ENCODE measurements at places on chromosomes 6 and 20. TPM values are rescaled to one million over a fixed set of nuclear protein-coding genes. Genes with fewer than 3 reads are reported as not detected.

BACH2 gene
- 2.6 TPM for total RNA-seq

PNLDC1 gene
- total RNA-seq, result not detected

DEFB127 gene
- not detected for total RNA-seq

GRCh38 chr6:1814279-1814678, 204.6 kb downstream of the FOXC1 start:
- DNase-seq, result no peak

GRCh38 chr6:151539506-151540268, 45.9 kb downstream of the CCDC170 start:
- DNase-seq, result no peak

- DNase-seq, result no peak
Measured at GRCh38 chr6:34093854-34094430, 51.9 kb downstream of the GRM4 start.

GRCh38 chr6:133969921-133970295, 16.9 kb downstream of the TBPL1 start:
- DNase-seq, result no peak

All from osteocyte (in vitro differentiated cells).